IPS DF 6.9 (cell line): ENCODE measurements at places on chromosomes 7 and 10.
A peak's percentile ranks its signal among the peaks of the same experiment; 100 is the strongest.

- DNase-seq = peak; percentile 5
Observed at GRCh38 chr7:80288175-80289122, 153.8 kb downstream of the GNAI1 start.

- no peak for DNase-seq
Observed at GRCh38 chr10:55747244-55747643, 613.8 kb downstream of the ZWINT start.

DNA sequence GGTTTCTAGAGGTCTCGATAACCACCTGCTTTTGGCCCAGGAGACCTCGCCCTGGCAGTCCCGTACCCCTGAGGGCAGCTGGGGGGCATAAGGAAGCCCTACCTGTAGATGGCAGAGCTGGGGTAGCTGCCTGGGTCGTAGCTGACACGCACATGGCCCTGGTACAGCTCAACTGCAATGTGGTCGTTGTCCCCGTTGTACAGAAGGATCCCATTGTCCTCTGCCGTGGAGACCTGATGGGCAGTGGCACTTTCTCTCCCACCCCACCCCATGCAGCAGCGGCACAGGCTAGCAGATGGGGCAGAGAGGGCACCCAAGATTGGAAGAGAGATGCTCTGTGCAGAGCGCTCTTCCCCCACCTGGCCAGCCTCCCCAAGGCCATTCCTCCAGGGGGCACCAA, 172.5 kb downstream of the LCOR start:
- DNase-seq = no peak

GRCh38 chr10:132881186-132881920, 61.0 kb downstream of the CFAP46 start:
- DNase-seq = no peak

DNA sequence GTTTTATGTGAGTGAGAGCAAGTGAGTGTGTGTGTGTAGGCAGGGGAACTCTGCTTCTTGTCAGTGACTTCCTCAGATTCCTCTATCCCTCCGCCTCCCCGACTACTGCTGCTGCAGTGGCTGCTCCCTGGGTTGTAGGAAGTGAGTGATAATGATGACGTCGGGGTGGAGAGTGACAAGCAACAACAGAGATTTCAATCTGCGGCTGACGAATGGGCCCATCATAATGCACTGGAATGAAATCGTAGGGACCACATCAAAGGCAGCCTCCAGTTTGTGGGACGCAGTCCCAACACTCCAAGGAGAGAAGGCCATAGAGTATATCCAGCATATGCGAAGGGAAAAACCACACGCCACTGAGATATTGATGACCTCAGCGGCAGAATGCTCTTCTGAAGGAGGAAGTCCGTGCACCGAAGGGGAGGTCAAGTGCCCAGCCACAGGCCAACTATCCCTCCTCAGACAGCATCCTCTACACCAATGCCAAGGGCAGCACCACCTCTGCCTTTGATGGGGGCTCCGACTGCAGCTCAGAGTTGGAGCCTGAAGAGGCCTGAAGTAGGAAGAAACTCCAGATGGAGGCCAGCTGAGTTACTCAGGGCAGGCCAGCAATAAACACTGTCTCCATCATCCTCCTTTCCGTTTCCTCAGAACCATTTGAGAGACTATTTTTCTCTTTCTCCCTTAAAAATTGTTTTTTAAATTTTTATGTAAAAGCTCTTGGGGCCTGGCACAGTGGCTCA, 11.3 kb upstream of the STMP1 start:
- DNase-seq = no peak

DNA sequence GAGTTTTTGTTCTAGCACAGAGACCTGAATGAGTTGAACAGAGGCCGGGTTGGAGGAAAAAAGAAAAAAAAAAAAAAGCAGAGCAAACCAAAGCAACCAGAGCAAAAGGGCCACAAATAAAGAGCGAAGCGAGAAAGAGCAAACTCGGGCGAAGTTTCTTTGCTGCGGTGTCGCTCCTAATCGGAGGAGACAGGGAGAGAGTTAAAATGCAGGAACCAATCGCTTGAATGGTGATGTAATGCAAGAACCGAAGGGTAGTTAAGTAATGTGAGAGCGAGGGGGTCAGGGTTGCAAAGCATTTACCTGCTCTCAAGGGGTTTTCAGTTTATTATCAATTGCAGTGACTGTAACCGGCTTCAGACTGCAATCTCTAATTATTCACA, 271.7 kb downstream of the TRIL start:
- no peak for DNase-seq

DNA sequence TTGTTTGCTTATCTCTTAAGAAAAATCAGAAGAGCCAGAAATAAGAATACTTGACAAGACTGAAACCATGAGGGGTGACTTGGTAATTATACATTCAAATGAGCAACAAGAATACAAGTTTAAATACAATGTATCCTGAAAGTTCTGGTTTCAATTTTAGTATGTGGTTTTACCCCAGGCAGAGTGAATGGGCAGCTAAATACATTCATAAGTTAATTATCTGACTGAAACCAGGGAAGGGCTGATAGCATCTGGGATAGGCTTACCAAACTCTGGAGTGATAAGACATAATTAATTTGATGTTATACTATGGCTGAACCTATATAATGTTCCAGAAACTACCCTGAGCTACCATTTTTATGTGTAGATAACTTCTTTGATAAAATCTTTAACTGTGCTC, 252.2 kb upstream of the PLXNA4 start:
- no peak for DNase-seq

DNA sequence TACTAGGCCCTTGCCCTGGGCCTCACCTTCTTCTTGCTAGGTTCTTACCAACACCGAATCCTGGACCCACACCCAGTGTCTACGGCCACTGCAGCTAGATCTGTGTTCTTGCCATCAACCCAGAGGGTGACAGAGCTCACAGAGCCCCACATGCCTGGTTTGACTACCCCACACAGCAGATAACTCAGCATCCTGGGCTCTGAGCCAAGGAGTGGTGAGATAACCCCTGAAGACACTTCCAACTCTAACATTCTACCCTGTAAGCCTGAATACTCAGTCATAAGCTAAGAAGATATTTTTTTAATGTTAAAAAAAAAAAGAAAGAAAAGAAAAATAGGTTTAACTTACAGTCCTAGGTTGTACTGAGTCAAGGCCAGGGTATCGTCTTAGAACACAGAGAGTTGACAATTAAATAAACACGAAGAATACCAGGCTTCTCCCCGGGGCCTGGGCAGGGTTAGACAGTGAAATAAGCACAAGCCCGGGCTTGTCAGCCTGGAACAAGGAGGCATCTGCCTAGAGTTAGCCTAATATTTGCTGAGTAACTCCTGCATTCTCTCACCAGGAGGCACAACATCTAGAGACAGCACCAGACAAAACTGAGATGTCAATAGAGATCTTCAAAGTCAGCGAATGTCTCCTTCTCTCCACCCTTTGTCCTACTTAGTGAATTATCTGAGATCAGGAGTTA, 556.5 kb upstream of the LRRN3 start:
- no peak for DNase-seq
